ENCODE measurements at places on chromosomes 6 and 20.

GRCh38 chr6:12637960-12638641 is 78.5 kb upstream of the PHACTR1 start:
- no peak for DNase-seq

DNA sequence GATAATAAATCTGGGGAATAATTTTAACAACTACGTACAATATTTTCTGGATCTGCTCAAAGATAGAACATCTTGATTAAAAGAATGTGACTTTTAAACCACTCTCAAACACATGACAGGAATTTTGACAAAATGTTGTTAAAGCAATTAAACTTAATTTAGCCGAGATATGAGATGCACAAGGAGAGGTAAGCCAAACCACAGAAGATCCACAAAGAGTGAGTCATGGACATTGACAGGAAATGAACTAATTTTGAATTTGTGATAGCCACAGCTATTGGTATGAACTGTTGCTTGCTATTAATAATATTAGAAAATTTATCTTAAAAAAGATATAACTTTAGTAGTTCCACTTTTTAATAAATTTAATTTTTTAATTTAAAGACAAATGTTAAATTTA is 27.8 kb upstream of the VGLL2 start:
- DNase-seq = no peak

- no peak for DNase-seq
Observed at GRCh38 chr6:15322781-15323536, 77.1 kb downstream of the JARID2 start.

GRCh38 chr6:87250019-87250418 is 72.4 kb upstream of the SMIM8 start:
- DNase-seq = no peak

DNA sequence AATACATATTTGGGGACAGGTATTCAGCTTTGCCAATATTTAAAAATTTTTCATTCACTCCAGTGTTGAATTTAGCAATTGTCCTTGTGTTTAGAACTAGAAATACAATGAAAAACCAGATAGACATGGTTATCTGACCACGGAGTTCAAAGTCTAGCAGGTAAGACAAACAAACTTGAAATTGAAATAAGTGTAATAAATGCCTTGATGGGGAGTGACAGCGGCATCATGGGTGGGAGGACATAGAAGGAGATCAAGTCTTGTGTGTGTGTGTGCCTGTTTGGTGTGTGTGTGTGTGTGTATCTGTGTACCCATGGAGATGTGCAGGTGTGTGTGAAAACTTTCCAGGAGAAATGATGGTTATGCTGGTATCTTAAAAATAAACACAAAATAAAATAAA is 750.0 kb upstream of the CITED2 start:
- DNase-seq = no peak

GRCh38 chr6:24359640-24360454 is 2.0 kb upstream of the DCDC2 start:
- DNase-seq = peak; percentile 41

GRCh38 chr20:32966881-32967781 is 37.1 kb downstream of the SUN5 start:
- no peak for DNase-seq

- no peak for DNase-seq
Observed at GRCh38 chr20:840503-840857, 7.0 kb downstream of the FAM110A start.

DNA sequence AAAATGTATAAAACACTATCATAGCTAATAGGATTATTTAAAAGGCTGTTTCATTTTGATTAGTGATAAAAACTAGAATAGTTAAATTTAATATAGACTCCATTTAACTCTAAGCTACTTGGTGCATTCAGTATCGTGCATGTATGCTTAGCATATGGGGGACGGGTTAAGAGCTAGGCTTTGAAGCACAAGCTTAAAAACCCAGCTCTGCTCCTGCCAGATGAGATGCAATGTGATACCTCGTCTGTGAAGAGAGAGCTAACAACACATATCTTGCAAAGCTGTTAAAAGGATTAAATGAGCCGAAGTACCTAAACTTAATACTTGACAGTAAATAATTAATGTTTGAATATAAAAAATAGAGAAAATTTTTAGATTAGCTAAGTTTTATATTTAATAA is 42.2 kb downstream of the DTNBP1 start:
- no peak for DNase-seq

- DNase-seq = no peak
Observed at GRCh38 chr20:50338479-50339391, 148.1 kb downstream of the CEBPB start.
